ENCODE measurements at places on chromosomes 7 and 10.

DNA sequence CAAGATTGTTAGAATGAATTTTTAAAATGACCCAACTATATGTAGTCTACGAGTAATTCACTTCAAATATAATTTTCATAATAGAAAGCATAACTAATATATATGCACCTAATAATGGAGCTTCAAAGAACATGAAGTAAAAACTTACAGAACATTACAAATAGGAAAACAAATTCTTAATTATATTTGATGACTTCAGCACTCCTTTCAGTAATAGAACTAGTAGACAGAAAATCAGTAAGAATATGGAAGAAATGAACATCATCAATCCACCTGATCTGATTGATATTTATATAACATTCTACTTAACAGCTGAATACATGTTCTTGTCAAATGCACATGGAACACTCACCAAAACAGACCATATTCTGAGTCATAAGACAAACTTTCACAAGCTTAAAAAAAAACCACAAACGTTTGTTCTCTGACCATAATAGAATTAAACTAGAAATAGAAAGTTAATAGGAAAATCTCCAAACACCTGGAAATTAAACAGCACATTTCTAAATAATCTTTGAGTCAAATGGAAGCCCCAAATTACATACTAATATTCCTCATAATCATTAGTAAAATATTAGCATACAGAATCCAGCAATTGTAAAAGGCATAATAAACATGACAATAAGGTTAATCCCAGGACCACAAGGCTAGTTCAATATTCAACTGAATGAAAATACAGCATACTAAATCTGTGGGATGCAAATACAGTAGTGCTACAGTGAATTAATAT, 48.0 kb downstream of the BRAF start:
- peak; percentile 12 for DNase-seq

- DNase-seq = no peak
These were observed 297.0 kb downstream of the CCDC3 start for GRCh38 chr10:12704488-12704887.

- DNase-seq = no peak
These were observed 452 bp upstream of the RPP30 start for GRCh38 chr10:90871279-90871765.

GRCh38 chr10:26706206-26706605, 8.7 kb downstream of the PDSS1 start:
- DNase-seq = no peak

DNA sequence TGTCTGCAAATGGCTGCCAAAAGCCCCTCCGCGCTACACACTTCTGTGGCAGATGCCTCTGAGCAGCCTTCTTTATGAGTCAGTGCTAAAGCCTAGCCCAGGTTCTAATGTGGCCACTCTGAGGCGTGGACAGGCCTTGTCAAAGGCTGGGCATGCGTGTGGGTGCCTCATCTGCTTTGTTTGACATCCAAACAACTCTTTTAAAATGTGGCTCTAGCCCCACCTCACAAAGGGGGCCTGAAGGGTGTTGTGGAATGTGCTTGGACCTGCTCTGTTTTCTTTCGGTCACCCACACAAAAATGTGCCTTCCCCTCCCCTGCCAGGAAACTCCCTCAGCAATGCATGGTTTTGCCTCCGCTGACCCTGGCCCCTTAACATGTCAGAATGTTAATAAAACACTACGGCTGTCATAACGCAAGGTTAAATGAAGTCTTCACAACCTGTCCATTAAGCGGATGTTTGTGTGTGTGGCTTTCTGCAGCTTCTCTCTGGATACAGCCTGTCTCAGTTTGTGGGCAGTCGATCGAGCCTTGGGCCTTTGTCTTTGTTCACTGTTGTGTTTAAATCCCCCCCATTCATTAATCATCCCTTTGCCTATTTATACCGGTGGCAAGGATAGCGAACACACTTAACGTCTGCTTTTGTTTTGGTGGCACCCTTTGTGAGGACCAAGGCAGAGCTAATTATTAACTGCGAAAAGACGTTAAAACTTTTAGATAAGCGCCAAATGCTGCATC, 718.9 kb downstream of the LRMDA start:
- DNase-seq = no peak

DNA sequence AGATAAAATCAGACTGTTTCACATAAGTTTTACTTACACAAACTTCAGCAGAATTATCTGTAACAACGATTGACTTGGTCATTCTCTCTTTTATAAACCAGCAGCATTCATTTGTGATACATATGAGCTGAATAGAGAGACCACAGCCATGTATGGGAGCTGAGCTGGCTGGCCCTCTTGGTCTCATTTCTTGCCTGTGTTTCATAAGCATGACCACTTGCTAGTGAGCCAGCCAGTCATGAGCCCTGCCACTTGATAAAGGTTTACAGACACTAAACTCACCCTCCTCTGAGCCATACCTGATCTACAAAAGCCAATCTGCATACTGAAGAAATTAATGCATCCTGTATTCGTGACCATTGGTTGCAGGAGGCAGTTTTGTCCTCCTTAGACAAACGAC, 82.1 kb downstream of the PKD1L1 start:
- DNase-seq = no peak

DNA sequence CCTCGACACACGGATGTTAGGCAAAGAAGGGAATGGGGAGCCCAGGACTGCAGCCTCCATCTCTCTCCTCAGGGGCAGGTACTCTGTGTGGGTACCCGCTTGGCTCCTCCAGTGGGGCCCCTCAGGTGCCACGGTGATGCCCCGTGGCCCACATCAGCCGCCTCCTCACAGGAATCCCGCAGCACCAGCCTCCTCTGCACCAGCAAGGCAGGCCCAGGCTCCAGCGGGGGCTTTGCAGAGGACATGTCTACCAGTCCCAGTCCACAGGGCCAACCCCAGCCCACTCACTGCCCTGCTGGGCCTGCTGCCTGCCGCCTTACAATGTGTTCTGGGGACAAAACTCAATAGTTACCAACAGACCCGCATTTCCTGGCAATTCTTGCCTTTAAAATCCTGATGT, 61.6 kb upstream of the ADGRA1 start:
- DNase-seq = no peak

DNA sequence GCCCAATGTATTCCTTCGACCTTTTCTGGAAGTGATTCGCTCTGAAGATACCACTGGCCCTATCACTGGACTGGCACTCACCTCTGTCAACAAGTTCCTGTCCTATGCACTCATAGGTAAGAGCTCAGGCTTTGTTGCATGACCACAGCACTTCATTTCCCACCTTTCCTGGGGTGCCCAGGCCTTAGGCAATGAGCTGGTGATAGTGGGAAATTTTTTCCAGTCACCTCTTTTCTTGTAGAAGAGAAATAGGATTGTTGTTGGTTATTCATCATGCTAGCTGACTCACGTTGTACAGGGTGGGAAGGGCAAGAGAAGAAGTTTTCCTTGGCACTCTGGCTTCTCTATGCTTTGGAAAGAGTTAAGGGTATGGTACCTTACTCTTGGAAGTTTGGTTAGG, 51.4 kb upstream of the NFKB2 start:
- no peak for DNase-seq

DNA sequence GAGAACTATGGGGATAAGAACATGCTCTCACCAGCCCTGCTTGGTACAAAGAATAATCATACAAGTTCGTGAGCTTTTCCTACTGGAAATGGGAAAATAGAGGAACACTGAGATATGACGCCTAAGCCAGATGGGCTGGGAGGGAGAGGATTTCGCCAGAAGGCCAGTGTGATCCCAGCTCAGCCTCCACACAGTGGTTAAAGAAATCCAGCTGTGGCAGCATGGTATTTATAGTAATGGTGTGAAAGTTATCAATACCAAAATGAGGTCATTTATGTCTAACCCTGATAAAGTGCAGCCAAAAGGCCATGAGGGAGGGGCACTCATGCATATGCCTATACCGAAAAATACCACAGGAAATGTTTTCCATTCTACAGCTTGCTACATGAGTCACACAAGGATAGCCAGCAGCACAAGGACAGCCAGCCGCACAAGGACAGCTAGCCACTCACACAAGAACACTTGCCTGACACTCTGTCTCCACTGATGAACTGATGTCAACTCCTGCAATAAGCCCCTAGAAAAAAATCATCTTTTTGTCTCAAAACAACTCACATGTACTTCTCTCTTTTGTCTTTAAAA, 49.4 kb downstream of the FRMPD2 start:
- no peak for DNase-seq

DNA sequence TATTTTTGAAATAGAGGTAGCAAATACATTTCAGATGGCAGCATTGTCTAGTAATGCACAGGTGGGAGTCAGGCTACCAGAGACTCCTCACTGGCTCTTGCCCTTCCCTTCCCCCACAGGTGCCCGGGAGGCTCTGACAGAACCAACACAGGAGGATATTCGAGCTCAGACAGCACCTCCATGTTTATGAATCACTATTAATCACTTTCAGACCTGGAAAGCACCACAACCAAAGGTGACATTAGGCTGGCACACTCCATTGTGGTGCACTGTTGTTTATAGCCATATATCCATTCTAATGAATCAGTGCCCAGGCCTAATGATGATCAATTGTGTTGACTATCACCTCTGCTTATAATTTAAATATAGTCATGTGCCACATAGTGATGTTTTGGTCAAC, 107.8 kb upstream of the NAMPT start:
- no peak for DNase-seq

DNA sequence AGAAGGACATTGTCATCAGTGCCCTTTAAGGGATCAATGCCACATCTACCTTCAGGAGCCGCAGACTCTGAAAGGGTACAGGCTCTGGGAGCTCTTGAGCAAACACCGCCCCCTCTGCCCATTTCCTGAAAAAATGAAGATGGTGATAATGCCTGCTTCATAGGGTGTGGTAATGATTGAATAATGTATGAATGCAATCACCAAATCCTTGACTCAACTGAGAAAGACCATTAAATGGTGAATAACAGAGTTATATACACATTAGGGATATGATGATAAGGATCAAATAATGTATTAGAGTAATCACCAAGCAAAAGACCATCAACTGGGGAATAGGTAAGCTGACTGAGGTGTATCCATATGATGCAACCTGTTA, 1.5 kb downstream of the FAM170B start:
- DNase-seq = no peak

GRCh38 chr10:18689498-18689897, 30.3 kb downstream of the ARL5B start:
- DNase-seq = no peak

DNA sequence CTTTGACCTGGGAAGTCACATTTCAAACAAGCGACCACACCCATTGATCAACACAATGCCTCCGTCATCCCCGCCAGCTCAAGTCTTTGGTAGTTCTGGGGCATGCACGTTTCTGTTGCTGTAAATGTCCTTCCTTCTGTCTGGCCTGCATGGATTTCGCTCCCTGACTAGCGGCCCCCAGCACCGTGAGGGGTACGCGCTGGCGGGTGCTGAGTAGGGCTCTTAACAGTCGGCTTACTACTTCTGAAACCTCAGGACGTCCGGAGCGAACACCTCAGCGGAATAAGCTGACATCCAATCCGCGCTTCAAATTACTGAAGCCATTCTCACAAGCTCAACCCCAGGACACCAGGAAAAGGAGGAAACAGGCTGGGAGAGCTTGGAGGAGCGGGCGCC, 505 bp downstream of the NUDCD3 start:
- DNase-seq = no peak

DNA sequence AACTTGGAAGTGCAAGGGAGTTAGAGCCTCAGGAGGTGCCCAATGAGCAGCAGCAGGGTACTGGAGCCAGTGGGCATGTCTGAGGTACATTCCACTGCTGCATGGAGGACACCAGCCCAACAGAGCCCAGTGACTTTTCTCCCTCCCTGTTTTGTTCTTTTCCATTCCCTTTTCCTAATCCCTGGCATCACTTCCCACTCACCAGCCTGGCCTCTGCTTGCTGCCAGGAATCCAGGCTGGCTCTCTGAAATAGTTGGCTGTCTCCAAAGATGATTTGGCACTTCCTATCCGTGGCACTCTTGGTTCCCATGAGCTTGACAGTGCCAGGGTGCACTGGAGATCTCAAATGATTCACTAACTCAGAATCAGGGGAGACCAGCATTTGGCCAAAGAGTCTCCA, 97.7 kb upstream of the ZPBP start:
- no peak for DNase-seq

GRCh38 chr7:23020742-23021401, 6.9 kb upstream of the HYCC1 start:
- peak; percentile 76 for DNase-seq

DNA sequence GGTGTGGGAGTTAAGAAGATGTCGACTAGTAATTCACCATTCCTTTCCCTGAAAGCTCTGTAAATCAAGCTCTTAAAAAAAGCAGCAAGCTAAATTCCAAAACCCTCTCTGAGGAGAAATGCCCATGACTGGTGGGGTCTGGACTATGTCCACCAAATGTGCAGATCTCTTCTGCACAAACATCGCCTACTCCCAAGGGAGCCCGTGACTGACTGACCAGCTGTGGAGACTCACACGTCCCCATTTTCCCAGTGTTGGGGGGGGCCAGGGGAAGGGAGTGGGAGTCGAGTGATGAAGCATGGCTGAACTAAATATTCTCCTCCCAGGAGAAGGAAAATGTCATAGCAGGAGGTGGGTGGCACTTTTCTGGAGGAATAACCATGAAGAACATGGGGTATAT, 164.1 kb upstream of the HPS1 start:
- DNase-seq = no peak

DNA sequence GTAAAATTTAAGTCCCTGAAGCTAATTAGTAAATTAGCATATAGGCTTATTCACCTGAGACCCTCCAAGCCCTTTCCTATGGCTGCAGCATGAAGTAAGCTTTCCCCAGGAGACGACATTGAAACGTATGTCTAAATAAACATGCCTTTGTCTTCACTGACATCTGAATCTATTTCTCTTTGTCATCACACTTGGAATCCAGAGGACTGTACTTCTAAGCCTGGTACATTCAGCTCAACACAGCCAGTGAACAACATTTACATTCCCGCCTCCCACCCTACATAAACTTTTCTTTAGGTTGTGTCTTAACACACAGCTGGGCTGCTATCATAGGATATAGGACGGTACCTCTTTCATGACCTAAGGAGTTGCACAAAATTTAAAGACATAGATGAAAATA, 414.4 kb downstream of the SFMBT2 start:
- DNase-seq = no peak

DNA sequence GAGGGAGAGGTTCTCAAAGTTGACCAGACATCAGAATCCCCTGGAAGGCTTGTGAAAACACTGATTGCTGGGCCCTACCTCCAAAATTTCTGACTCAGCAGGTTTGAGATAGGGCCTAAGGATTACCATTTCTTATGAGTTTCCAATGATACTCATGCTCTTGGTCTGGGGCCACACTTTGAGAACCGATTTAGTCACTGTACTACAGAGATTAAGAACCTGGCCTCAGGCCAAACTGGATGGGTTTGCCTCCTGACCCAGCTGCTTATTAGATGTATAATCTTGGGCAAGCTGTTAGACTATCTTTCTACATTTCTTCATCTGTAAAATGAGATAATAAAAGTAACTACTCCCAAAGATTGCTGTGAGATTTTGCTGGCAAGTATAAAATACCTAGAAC, 77.1 kb upstream of the SCIN start:
- no peak for DNase-seq
